Mucosa of descending colon (tissue), 3 donors: ENCODE measurements at places on chromosomes 5 and 9.
A peak's percentile ranks its signal among the peaks of the same experiment; 100 is the strongest.

GRCh38 chr5:145499483-145499882 is 335.7 kb downstream of the PRELID2 start:
- no peak for DNase-seq

DNA sequence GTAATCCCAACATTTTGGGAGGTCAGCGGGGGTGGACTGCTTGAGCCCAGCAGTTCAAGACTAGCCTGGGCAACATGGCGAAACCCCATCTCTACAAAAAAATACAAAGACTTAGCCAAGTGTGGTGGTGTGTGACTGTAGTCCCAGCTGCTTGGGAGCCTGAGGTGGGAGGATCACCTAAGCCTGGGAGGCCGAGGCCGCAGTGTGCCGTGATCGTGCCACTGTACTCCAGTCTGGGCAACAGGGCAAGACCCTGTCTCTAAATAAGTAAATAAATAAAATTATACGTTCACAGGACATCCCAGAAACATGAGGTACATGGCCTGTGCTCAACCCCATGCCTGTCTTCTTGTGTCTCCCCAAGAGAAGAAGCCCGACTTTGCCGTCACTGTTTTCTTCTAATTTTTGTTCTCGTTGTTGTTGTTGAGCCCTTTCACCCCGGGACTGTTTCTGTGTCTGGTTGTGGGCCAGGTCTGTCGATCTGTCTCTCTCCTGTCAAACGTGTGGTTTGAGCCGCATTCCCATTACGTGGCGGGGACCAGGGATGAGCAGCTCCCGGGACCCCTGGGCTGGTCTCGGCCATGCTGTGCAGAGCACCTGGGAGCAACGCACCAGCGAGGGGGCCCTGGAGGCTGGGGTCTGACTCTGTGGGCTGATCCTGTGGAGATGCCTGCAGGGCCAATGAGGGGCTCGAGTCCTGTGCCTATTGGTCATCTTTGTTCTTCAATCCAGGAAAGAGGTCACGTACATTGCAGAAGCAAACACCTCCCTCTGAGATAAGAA is 32.2 kb downstream of the NACC2 start:
- DNase-seq = no peak

DNA sequence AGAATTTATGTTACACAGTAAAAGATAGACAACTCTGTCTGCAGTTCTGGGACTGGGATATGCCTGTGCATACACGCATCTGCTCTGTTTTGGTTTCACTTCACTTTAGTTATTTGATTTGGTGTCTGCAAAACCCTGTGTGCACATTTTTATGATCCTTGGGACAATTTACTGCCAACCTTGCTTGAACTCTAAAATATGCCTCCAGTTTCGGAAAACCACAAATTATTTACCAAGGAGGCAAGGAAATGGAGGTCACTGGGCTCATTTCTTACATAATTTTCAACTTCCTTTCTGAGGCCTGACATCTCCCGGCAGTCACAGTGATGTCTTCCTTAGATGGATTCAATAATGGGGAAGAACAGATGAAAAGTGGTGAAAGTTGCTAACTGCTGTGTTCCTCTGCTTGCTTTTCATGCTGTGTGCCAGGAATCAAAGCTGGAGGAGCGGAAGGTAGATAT is 61.2 kb upstream of the TAF11L2 start:
- no peak for DNase-seq

DNA sequence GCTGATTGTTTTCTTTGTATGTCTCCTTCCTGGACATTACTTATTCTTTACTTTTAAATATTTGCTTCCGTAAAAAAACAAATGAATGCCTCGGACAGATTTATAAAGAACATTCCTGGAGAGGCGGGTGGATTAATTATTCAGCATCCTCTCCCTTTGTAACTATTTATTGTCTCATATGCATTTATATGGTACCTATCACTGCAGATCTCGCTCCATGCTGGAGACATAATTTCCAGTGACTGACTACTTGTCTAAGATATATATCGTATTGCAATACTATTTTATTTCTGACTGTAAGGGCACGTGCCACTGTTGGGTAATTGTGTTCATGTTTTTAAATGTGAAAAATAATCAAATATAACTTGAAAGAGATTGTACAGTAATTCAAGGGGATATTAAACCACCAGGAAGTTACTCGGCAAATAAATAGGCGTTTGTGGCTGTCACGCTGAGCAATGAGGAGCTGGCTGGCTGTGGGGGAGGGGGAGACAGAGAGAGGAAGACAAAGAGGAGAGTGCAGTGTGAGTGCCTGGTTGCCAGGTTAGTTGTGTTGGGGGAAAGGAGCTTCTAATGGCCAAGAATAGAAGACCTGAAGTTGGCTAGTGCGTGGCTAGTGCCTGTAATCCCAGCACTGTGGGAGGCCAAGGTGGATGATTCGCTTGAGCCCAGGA is 131.8 kb upstream of the GABRP start:
- DNase-seq = no peak

DNA sequence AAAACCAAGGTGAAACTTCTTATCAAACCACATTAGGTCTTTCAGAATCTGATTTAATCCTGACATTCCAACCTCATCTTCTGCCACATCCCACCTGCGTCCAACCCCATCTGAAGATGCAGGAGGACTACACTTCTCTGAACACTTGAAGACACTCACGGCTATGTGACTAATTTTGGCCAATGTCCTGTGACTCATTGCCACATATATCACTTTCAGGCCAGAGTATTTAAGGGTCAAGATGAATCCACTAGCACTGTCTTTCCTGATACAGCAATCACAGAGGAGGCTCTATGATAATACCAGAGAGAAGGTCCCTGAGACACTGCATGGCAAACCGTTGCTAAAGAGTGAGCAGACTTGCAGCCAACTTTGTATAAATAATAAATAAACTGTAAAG is 323.4 kb downstream of the NR2F1-AS1 start:
- DNase-seq = no peak

DNA sequence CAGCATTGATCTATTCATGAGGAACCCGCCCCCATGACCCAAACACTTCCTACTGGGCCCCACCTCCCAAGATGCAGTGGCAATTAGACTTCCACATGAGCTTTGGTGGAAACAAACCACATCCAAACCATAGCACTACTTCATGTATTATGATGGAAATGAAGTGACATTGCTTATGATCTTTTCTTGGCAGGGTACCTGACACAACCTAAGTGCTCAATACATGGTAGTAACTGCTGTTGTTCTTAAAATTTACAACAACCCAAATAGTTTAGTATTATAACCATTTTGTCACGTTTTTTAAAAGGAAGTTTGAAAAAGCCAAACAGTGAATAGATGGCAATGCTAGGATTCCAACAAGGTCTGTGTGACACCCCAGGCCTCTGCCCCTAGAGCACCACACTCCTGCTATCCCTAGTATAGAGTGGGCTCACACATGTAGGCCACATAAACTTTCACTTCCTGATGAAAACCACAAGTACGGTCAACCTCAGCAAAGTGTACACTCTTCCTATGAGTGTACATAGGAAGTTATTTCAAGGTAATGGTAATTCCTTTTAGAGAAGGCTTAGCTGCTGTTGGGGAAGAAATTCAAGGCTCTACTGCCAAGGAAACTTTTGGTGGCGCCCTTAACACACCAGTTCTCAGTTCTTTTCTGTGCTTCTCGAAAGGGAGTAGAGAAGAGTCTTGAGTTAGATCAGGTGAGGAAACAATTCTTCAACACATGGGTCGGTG is 97.6 kb downstream of the ARSB start:
- DNase-seq = no peak

DNA sequence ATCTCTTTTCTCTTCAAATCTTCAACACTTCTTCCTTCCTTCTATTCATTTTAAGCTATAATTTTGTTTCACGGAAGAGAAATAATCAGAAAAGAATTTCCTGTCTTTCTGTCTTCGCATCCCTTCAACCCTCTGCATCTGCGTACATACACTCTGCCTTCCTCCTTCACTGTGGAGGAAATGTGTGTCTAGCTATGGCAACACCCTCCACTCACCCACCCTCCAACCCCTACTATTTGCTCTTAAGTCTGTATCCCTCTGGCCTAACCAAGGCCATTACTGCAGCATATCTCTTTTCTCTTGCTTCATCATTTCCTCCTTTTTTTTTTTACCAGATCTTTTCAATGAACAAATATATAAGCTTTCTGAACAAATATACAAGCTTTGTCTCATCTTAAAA is 105.7 kb upstream of the NUDT12 start:
- DNase-seq = no peak

- no peak for DNase-seq
These were observed 183.1 kb downstream of the PALM2AKAP2 start for GRCh38 chr9:109963079-109963478.

DNA sequence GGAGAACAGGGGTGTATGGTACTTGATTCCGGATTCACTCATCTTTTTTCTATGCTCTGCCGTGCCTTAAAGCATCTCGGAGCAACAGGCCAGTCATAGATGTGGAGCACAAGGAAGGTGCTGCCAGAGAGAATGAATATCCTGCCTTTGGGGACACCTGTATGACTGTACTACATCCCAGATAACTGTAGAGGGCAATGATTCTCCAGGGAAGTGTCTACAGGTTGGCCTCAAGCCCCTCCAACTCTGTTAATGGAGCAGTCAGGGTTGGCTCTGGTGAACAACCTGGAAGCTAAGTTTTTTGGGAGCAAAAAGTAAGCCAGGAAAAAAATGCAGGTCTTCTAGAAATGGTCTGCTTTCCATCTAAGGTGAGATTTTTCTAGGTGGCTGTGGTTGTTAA is 71.0 kb downstream of the NREP start:
- DNase-seq = no peak

GRCh38 chr5:65790371-65791163 is 68.6 kb downstream of the NLN start:
- no peak for DNase-seq

GRCh38 chr9:20207176-20207575 is 415.1 kb downstream of the MLLT3 start:
- no peak for DNase-seq

DNA sequence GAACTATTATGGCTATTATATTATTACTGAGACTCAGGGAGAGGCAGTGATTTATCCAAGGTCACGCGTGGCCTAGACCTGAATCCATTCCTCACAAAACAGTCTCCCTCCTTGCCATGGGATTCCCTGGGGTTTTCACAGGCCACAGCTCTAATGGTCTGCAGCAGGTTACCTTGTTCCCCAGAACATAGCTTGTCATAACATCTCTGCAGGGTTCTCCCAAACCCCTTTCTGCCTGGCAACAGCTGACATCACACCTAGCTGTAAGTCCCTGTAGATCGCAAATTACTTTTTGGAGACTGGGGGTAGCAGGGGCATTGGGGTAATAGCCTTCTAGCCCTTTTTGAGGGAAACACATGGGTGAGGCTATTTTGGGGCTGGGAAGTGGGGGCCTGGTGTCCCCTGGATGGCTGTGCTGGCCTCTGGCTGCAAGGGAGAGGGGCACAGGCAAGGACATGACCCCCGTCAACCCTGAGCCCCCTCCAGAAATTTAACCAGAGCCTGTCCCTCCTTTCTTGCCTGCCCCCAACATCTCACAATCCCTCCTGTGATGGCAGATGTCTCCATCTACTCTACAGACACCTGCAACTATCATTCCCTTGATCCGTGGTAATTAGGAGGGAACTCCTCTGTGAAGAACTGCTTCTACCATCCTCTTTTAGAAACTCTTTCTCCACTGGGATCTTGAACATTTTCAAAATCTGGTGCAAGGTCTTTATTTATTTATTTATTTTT is 1.3 kb downstream of the CD74 start:
- peak; percentile 71 for DNase-seq

GRCh38 chr5:134555890-134556311 is 30.4 kb downstream of the JADE2 start:
- no peak for DNase-seq
